ENCODE measurements at places on chromosomes 4 and X. TPM values are rescaled to one million over a fixed set of nuclear protein-coding genes. Genes with fewer than 3 reads are reported as not detected.

DNA sequence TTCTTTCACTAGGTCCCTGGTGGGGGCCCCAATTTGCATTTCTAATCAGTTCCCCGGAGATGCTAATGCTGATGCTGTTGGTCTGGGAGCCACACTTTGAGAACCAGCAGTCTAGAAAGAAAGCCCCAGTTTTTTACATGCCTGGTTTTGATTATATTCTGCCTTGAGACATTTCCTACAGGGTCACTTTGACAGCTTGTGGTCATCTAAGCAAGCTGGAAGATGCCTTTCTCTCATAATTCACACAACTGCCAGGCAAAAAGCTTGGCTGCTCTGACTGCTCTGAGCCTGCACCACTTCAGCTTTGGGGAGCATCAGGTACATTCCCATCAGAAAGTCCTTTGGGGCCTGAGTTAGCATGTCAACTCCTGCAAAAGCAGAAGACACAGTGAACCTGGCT, 5.9 kb upstream of the PLAC1 start:
- H3K27ac ChIP-seq, result no peak overlapping the region
- DNase-seq, result no peak
- no peak overlapping the region for H3K4me3 ChIP-seq
- H3K36me3 ChIP-seq, result no peaks in the 10 kb centered on the region
- no peaks in the 10 kb centered on the region for H3K27me3 ChIP-seq
- H3K4me1 ChIP-seq, result no peaks in the 10 kb centered on the region

DNA sequence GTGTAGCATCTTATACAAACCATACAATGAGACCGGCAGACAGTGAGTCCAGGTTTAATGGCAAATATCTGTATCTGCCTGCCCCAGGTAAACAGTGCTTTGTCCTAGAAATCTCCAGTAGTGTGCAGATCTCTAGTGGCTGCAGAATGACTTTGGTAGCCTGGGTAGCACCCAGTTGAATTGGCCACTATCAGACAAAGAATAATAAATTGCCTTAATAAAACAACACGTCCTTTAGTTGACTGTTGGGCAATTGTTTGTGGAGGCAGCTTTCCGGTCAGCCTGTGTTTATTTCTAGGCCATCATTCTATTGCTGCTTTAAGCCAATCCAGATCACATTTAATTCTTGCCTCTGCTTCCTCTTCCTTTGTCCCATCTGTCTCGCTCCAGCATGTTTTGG, 52.5 kb downstream of the SNX25 start:
- H3K4me1 ChIP-seq, result peaks cover 13% of the 10 kb centered on the region
- no peak overlapping the region for H3K4me3 ChIP-seq
- no peak overlapping the region for H3K27ac ChIP-seq
- H3K36me3 ChIP-seq, result peaks cover 12% of the 10 kb centered on the region

DNA sequence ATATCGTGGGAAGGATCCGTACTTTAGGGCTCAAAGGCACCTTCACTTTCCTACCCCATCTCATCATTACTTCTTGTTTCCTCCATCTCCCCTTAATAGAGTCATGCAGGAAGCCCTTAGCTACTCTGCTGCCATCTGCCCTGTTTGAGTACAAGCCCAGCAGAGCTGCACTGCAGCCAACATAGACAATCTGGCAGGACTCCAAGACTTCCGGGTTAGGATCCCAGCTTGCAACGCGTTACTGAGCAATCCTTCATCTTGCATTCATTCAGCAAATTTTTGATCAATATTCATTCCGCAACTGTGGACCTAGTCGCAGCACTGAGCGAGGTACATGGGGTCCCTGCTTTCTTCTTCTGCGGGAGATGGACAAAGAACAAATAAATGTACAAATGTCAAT, 344.9 kb downstream of the BCOR start:
- H3K36me3 ChIP-seq, result no peaks in the 10 kb centered on the region
- peaks cover 27% of the 10 kb centered on the region for H3K4me1 ChIP-seq
- H3K27me3 ChIP-seq, result no peaks in the 10 kb centered on the region
- no peak overlapping the region for H3K27ac ChIP-seq
- no peak overlapping the region for H3K4me3 ChIP-seq

The CDK16 gene
- 120 TPM for total RNA-seq
